ENCODE measurements at places on chromosomes 5 and 9.

GRCh38 chr5:7078101-7078500 lies 317.8 kb upstream of the ADCY2 start:
- DNase-seq, result no peak

GRCh38 chr9:94952565-94953373 lies 226.3 kb downstream of the AOPEP start:
- DNase-seq, result peak; percentile 25

DNA sequence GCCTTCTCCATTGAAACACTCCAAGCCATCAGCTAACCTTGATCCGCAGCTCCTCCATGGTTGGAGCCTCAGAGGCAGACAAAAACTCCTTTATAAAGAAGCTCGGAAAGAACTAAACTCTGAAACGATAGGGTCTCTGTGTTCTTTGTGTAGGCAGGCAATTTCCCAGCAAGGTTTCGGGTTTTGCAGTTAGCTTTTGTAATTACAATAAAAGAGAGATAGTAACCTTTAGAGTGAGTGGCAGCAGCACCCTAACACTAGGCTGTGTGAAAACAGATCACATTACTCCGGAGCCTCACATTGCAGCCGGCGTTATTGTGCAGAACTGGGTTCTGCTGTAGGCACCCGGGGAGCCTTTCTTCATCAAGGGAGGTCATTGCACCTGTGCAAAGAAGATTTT lies 115.8 kb upstream of the MAP3K1 start:
- no peak for DNase-seq

GRCh38 chr5:157214861-157215513 lies 34.3 kb downstream of the ITK start:
- DNase-seq, result no peak

DNA sequence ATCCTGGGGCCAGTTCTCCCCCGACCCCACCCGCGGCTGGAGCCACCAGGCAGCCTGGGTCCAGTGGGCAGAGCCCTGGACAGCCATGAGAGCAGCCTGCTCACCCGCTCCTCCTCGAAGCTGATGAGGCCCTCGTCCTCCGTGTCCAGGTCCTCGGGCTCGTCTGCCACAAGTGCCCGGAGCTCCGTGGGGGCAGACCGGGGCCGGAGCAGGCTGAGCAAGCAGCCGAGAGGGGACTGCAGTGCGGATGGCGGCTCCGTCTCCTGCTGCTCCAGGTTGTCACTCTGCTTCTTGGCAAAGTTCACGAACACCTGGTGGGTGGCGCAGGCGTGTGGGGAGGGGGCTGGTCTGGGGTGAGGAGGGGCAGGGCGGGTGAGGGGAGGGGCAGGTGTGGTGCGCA lies 11.9 kb upstream of the CLIC3 start:
- DNase-seq, result no peak

All from amygdala (tissue), 56 donors.